H54 (cell line): ENCODE measurements at places on chromosomes 2 and 18.

GRCh38 chr2:1400943-1401735, 12.1 kb upstream of the TPO start:
- no peak for DNase-seq

GRCh38 chr2:50398766-50399056, 633.2 kb downstream of the NRXN1 start:
- DNase-seq, result no peak

GRCh38 chr2:68203587-68203986, 45.9 kb downstream of the PNO1 start:
- no peak for DNase-seq

GRCh38 chr2:14330884-14331283, 301.6 kb upstream of the LRATD1 start:
- DNase-seq, result no peak

GRCh38 chr18:13703899-13704298, 22.5 kb downstream of the FAM210A start:
- DNase-seq, result no peak

DNA sequence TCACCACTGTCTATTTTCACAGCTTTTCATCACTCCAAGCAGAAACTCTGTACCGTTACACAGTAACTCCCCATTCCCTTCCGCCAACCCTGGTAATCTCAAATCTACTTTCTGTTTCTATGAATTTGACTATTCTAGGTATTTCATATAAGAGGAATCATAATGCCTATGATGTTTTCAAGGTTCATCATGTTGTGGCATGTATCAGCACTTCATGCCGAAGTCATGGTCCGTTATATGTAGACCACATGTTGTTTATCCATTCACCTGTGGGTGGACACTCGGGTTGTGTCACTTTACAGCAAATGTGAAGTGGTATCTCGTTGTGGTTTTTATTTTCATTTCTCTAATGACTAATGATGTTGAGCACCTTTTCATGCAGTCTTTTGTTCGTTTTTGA, 21.6 kb downstream of the CPSF3 start:
- no peak for DNase-seq

GRCh38 chr2:222296911-222297599, 1.7 kb downstream of the PAX3 start:
- DNase-seq, result no peak

DNA sequence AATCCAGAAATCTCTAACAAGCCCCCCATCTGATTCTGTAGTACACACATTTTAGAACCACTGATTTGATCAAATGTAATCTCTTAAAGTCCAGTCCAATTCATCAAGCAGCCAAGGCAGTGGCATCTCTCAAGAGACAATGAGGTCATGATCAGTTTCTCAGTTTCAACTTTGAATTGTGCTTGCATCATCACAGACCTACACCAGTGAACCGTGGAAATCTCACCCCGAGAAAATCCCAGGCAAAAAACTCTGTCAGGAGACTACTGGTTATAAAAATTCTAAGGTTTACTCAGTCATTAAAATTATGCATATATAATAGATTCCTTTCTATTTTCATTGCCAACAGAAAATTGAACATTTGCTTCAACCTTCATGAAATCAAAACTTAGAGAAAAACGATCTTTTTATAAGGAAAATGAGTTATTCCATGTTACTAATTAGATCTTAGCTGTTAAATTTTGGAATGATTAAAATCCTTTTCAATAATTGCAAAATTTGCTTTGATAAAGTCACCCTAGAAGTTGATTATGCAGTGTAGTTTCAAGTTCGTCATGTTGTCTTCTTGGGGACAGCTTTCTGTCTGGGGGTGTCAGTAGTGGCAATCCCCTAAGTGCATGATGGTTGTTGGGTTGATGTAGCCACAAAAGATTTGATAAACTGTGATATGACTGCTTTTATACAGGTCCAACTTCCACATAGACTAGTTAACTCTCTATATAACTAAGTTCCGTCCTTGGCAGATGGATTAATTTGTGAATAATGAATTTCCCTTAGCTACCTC, 235.0 kb downstream of the CAMKMT start:
- no peak for DNase-seq

DNA sequence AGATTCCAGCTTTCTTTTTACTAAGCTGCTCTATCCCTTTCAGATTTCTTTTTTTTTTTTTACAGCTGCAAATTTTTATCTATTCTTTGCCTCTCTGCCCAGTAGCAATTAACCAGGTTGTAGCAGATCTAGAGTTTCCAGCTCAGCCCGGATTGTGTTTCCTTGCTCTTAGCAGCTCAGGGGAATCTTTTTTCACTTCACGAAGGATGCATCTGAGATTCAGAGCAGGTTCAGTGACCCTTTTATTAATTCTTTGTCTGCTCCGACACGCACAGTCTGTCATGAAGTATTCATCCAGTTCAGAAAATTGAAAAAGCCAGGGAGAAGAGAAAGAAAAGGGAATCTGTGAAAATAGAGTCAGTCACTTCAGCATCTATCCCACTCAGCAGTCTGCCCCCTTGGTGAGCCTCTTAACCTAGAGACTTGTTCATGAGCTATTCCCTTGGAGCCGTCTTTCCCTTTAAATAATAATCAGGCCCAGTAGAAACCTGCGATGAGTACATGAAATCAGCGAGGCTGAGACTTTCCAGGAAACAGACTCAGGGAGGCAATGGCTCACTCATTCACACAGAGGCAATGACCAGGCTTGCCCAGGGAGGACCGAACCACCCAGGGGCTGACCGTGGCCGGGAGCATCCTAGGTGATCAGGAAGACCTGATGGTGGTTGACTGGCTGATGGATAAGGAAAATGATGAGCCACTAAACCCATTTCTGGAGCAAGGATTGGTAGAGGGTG, 103.4 kb upstream of the ITGA6 start:
- DNase-seq, result no peak

DNA sequence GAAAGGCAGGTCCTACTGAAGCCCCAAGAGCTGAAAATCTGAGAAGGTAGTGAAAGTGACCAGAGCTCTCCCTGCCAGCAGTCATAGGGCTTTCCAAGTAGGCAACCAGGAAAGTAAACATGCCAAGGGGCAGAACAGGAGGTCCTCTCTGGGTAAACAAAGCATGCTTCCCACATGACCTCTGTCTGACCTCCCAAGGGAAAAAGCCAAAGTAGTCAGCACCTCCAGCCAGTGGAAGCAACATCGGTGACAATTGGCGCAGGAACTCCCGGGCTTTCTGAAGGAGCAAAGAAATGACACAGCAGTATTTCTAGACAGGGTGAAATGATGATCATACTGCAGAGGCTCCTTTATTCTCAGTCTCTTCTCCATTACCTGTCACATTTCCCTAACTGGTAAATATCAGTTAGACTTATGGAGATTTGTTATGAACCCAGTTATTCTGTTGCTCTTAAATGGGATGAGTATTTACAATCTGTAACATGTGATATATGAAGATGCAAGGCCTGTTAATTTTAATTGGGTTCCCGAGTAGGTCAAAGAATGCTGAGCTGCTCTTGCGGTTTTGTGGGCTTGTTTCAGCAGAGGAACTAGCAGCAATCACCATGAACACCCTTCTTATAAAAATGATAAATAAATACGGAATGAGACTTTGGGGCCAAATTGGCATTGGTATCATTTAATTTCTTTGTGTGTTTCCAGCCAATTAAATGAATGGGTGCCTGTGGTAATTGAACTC, 321.0 kb downstream of the RND3 start:
- no peak for DNase-seq
